ENCODE measurements at places on chromosomes 12 and 14.
A peak's percentile ranks its signal among the peaks of the same experiment; 100 is the strongest.

DNA sequence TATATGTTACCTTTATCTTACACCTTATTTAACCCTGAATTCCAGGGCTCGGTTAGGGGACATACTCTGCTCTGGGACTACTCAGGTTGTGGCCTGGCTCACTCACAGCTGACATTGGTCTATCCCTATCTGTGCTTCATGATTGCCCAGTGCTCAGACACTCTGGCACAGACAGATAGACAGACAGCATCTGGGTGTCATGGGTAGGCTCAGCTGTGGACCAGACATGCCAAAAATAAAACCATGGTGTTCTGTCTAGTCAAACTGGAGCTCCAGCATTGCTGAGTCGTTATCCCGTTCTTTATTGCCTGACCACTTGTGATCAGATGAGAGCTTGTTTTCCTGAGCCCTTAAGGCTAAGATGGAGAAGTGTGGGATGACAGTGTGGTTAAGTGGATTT lies 29.0 kb downstream of the FBXW8 start:
- DNase-seq: no peak

- no peak for DNase-seq
These were observed 501.6 kb downstream of the SLC6A15 start for GRCh38 chr12:84411031-84411430.

- DNase-seq: no peak
These were observed 13.5 kb upstream of the IRF2BPL start for GRCh38 chr14:77041881-77042545.

DNA sequence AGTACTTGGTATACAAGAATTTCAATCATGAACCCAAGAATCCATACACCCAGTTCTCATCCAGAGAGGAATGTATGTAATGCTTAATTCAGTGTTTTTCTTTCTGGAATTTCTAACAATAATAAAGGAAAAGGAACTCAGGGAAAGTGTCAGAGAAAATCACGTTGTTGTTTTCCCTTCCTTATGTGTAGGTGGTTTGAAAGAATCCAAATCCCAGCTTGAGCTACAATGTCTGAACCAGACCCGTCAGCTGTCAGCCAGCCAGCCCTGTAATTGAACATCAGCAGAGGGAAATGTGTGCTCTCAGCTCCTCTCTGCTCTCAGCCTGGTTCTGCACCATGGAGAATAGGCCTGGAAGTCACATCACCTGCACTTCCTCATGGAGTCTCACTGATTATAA lies 126.5 kb downstream of the TMEM30B start:
- no peak for DNase-seq

DNA sequence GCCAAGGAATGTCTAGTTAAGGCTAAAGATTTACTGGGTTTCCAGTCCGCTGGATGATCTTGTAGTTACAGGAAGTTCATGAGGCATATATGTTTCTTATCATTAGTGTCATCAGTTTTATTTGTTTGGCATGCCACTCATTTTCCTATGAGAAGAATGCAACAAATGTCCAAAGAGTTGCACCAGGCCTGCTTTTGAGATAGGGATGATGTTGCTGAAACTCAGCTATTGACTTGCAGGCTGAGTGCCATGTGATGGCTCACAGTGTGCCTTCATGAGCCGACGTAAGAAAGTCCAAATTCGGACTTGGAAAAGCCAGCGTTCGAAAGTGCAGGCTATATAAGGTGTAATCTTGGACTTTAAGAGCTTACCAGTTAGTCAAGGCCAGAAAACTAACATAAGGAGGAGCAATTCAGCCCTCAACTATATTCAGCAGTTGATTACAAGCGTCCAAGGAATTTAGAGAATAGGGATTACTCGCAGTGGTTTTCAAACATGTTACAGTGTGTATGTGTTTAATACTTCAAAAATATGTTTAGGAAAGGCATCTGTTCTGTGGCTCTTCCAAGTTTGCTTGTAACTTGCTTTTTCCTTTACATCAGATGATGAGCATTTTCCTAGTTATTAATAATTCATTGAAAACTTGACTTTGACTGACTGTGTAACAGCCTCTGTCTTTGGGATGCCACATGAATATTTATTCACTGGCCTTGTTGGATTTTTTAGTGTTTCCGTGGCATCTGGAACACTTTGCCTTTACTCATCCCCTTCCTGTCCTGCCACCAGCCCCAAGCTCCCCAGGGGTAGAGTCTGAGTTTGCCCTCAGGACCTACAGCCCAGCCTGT lies 101.3 kb downstream of the LGMN start:
- DNase-seq: no peak

- no peak for DNase-seq
These were observed 191.4 kb downstream of the FOXA1 start for GRCh38 chr14:37403626-37404025.

DNA sequence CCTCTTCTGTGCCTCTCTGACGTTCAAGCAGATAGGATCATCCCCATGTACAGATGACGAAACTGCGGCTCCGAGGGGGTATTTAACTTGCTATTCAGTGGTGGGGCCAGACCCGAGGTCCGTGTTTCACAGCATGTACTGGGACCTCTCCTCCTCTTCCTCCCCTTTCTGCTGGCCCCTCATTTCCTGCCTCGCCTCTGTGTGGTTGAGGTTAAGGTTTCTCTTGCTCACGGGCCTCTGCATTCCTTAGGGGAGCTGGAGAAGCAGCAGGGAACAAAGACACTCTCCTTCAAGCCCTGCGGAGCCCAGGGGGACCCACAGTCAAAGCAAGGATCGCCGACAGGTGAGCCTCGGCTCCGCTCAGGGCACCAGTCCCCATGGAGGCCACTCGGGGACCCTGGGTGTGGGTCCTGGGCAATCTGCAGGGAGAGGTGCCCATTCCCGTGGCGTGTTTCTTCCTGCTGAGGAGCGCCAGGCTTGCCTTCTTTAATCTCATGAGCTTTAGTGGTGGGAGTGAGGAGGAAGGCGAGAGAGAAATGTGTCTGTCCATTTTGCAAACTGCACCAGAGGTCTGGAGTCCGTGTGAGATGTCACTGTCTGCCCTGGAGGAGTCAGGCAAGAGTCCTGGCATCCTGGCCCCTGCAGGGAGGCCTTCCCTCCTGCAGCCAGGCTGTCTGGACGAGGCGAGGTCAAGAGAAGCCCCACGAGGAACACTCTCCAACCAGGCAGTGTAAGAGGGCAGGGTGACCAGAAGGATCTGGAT lies 45.0 kb downstream of the SLC6A12 start:
- DNase-seq: no peak

DNA sequence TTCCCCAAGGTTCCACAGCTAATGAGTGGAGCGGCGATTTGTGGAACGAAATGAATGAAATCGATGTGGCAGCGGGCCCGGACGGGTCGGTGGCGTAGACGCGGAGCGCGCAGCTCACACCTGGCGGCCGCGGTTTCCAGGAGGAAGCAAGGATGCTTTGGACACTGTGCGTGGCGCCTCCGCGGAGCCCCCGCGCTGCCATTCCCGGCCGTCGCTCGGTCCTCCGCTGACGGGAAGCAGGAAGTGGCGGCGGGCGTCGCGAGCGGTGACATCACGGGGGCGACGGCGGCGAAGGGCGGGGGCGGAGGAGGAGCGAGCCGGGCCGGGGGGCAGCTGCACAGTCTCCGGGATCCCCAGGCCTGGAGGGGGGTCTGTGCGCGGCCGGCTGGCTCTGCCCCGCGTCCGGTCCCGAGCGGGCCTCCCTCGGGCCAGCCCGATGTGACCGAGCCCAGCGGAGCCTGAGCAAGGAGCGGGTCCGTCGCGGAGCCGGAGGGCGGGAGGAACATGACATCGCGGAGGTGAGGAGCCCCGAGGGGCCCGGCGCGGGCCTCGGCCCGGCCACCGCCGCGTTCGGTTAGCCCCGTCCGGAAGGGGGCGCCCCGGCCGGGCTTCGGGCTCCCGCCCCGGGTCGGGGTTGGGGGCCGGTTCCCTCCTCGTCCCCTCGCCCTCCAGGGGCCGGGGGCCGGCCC lies at the start of gene PTPN11:
PTPN11 (plus strand) TSS at position 340 of the 689 bp plus-strand sequence; CDS start at position 505, 165 bp downstream.
- peak; percentile 79 for DNase-seq

DNA sequence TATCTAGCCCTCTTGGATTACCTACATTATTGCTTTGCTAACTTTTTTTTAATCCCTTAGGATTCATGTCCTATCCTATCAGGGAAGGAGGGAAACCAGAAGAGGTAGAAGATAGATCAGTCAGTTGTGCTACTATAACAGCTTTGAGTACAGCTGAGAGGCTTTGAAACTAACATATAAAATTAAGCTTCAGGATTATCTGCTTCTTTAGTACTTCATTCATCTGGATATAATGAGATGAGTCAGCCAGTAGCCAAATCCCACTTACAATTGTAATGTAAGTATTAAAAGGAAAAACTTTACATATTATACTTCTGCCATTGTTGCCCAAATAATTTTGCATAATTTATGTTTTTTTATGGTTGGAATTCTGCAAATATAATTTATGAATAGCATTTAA lies 33.4 kb upstream of the ANO6 start:
- DNase-seq: no peak

GRCh38 chr12:114685869-114686268 lies 1.9 kb upstream of the TBX3 start:
- no peak for DNase-seq

GRCh38 chr14:66426451-66426850 lies 59.7 kb upstream of the CCDC196 start:
- DNase-seq: no peak

- DNase-seq: no peak
These were observed 5.0 kb upstream of the MMP19 start for GRCh38 chr12:55847603-55848291.

All from stimulated activated CD8-positive, alpha-beta memory T cell treated with anti-CD3 and anti-CD28 coated beads, Interleukin-4, amount 100 ng/mL, for 4 hours (primary cell).